ENCODE measurements at places on chromosomes 5 and 9.

DNA sequence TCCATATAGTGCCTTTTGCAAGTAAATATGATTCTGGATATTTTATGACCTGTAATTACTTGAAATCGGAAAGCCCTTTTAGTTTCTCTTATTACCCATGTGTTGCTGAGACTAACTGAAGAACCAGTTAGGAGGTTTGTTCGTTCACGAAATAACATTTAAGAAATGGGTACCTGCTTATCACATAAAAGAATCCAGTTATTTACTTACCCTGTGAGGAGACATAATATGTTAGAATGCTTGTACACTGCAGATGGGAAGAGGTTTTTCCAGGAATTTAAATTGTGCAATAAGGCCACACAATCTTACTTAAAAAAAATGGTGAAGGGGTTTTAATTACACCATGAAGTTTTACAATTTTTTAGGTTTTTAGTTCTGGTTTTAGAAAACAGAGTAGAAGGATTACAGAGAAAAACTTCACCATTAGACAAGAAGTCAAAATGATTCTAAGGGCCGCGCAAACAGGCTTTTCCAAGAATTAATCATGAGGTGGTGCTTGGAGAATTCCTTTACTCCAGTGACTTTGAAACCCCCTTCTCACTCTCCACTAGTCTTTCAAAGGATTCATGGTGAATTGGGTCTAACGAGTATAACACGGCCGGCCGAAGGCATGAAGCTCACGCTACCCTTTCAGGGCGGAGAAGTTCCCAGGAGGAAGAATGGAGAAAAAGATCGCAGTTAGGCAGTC, 1.1 kb upstream of the PTGER4 start:
- no peak for DNase-seq

DNA sequence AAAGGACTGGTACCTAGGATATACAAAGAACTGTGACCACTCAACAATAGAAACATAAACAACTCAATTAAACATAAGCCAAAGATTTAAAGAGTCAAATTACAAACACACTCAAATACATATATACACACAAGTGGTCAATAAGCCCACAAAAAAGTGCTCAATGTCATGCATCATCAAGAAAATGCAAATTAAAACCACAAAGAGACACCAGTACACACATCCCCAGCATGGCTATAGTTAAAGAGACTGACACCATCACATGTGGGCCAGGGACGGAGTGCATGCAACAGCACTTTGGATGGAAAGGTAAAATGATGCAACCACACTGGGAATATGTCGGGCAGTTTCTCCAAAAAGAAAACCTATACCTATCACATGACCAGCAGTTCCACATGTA, 89.7 kb downstream of the CAAP1 start:
- no peak for DNase-seq

DNA sequence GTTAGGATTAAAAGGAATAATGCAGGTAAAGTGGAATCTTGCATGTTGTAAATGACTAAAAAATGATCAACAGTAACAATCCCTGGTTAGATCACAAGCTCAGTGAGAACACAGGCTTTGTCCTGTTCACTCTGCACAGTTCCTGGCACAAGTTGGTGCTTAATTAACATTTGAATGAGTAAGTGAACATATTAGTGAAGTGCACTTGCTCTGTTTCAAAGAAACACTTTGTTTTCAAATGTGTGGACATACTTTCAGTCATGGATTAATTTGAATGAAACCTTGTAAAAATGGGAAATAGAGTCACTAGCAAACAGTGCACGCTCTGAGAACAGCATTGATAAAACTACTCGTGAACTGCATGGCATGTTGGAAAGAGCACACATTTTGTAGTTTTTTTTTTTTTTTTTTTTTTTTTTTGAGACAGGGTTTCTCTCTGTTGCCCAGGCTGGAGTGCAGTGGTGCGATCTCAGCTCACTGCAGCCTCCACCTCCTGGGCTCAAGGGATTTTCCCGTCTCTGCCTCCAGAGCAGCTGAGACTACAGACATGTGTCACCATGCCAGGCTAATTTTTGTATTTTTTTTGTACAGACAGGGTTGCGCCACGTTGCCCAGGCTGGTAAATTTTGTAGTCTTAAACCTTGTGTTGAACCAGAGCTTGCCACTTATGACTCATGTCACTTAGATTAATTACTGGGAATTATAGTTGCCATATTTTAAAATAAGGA, 159.9 kb downstream of the LURAP1L start:
- no peak for DNase-seq

DNA sequence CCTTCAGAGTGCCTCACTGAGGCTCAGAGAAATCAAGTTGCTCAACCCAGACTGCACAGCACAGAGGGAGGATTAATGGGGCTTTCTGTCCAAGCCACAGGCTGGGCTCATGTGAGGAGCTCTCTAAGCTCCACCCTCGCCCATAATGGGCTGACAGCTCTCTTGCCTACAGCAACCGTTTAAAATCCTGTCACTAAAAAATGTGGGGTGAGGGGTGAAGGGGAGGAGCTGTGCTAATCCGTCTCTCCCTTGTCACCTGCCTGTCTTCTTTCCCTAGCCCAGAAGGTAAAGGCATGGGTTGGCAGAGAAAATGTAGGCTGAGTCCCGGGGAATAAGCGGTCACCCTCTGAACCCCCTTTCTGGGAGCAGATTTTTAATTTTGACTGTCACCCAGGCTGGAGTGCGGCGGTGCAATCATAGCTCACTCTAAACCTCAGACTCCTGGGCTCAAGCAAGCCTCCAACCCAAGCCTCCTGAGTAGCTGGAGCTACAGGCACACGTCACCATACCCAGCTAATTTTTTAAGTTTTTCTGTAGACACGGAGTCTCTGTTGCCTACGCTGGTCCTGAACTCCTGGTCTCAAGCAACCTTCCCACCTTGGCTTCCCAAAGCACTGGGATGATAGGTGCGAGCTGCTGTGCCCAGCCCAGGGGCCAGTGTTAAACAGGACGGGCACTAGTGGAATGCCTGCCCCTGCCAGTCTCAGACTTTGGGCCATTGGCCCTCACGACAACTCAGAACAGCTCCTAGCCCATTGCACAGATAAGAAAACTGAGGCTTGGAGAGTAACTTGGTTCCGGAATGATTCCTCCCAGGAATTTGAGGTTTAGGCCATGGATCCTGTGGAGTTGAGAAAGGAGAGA, 89.5 kb downstream of the LMX1B start:
- no peak for DNase-seq

GRCh38 chr5:133499895-133500294, 112.4 kb downstream of the FSTL4 start:
- no peak for DNase-seq

DNA sequence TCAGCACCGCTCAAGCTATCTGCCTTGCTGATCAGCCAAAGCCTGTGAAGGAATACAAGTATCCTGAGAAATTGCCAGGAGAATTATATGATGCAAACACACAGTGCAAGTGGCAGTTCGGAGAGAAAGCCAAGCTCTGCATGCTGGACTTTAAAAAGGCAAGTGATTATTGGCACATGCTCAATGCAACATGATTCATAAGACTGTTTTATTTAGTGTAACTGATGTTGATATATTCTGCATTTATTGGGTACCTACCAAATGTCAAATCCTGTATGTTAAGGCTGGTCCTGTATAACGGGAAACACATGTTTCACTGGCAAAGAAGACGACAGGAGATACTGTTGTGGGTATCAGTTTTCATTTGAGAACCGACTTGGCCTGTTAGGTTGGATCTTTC, 69.0 kb downstream of the ADAMTS16 start:
- no peak for DNase-seq

DNA sequence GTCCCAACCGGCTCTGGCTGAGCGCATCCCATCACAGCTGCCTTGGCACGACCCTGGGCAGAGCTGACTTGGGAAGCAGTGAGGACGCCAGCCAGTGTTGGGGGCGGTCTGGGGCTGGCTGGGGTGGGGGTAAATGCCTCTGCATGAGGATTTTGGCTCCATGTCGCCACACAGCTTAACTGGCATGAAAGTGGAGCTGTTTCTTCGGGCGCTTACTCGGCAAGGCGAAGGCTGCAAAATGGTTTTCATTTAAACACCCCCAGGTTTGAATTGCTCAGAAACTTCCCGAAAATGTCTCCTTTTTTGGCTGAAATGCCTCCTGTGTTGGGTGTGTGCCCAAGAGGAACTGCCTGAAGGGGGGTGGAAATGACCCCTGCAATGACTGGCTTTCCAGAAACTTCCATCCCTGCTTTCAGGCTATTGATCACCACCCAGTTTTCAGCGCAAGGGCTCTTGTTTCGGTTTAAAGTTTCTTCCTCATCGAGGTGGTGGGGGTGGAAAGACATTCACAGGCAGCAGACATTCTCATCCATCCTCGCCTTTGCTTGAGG, 38.3 kb downstream of the PTGES start:
- no peak for DNase-seq

Measured in hematopoietic multipotent progenitor cell treated with erythropoietin and hydrocortisone succinate and interleukin-3 and kit ligand, for 8 days (in vitro differentiated cells).